ENCODE measurements at places on chromosomes 12 and 14. TPM values are rescaled to one million over a fixed set of nuclear protein-coding genes. Genes with fewer than 3 reads are reported as not detected.

PPP4R4 gene
- 8.8 TPM for total RNA-seq

PRKD1 gene
- total RNA-seq, result 14.4 TPM

TAS2R31 gene
- 7.8 TPM for total RNA-seq

CCDC197 gene
- not detected for total RNA-seq

NPFF gene
- total RNA-seq, result 2.2 TPM

TSPAN11 gene
- 9.3 TPM for total RNA-seq

CCDC184 gene
- 15.3 TPM for total RNA-seq

CD27 gene
- total RNA-seq, result 0.50 TPM

GLI1 gene
- total RNA-seq, result 5.4 TPM

ANO4 gene
- 14.5 TPM for total RNA-seq

CLECL1 gene
- 0.28 TPM for total RNA-seq

NFE2 gene
- 5.6 TPM for total RNA-seq

IQSEC3 gene
- 7.8 TPM for total RNA-seq

ANO2 gene
- total RNA-seq, result 11.7 TPM

KRT5 gene
- not detected for total RNA-seq

IL23A gene
- not detected for total RNA-seq

KRT78 gene
- not detected for total RNA-seq

SETD3 gene
- total RNA-seq, result 82.6 TPM

MUCL1 gene
- not detected for total RNA-seq

Measured in spinal cord (tissue), 10 donors.